Activated T-helper 2 cell treated with anti-CD3 and anti-CD28 coated beads, Interferon-gamma antibody, Interleukin-2, Interleukin-4, amounts not matched to agents 10 μg/mL and 5 μg/mL and 100 μg/mL, durations not matched to agents 14 hours and 24 hours and 36 hours (primary cell): ENCODE measurements at places on chromosomes 4 and X. TPM values are rescaled to one million over a fixed set of nuclear protein-coding genes. Genes with fewer than 3 reads are reported as not detected.

GRCh38 chr4:89263265-89263664 lies 44.3 kb downstream of the GPRIN3 start:
- no peak overlapping the region for H3K4me3 ChIP-seq
- peaks cover 49% of the 10 kb centered on the region for H3K4me1 ChIP-seq

Gene MTMR8
- total RNA-seq: 4.3 and 4.4 TPM in 2 replicates

DNA sequence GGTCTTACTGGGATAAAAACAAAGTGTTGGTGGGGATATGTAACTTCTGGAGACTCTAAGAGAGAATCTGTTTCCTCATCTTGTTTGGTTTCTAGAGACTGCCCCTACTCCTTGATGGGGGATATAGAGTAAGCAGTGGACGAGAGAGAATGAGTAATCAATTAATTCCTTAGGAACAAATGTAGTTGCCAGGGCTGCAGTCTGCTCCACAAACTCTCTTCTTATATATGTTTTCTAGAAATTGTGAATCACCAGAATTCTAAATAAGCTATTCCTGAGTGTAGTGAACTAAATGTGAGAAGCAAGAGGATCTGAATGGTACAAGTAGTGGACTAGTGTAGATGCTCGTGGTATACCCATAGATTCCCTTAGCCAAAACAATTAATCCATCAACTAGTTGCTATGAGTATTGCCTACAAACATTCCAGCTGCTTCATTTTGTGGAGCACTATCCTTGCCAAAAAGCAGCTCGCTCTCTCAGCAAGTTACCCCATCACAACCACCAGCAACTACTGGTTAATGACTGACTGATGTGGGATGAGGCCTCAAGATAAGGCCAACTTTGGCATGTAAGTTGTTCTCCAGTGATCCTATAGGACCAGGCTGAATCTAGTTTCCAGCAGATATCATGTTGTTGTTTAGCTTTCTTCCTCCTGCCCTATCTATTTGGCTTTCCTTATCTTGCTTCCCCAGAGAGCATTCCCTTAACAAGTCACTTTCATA lies 273.0 kb downstream of the SLC7A11 start:
- no peaks in the 10 kb centered on the region for H3K4me1 ChIP-seq
- no peak overlapping the region for H3K27ac ChIP-seq
- H3K27me3 ChIP-seq: no peaks in the 10 kb centered on the region

Gene RHOH
- total RNA-seq: 108 and 120 TPM in 2 replicates

GRCh38 chr4:93897559-93897958 lies 69.0 kb downstream of the ATOH1 start:
- H3K27me3 ChIP-seq: no peaks in the 10 kb centered on the region
- no peak overlapping the region for H3K27ac ChIP-seq
- no peak for DNase-seq
- no peak overlapping the region for H3K4me3 ChIP-seq

Gene PRR32
- total RNA-seq: not detected in 2 replicates

Gene DAPP1
- total RNA-seq: 21.4 and 23.6 TPM in 2 replicates

- H3K27ac ChIP-seq: no peak overlapping the region
- H3K27me3 ChIP-seq: no peaks in the 10 kb centered on the region
- no peaks in the 10 kb centered on the region for H3K4me1 ChIP-seq
- no peaks in the 10 kb centered on the region for H3K36me3 ChIP-seq
- no peak for DNase-seq
These were observed 589.5 kb downstream of the CENPC start for GRCh38 chr4:66955784-66956183.

- no peak overlapping the region for H3K4me3 ChIP-seq
- H3K27ac ChIP-seq: no peak overlapping the region
- no peak for DNase-seq
- H3K27me3 ChIP-seq: no peaks in the 10 kb centered on the region
- H3K36me3 ChIP-seq: no peaks in the 10 kb centered on the region
These were observed 353.5 kb upstream of the CXorf51B start for GRCh38 chrX:146456058-146456457.

DNA sequence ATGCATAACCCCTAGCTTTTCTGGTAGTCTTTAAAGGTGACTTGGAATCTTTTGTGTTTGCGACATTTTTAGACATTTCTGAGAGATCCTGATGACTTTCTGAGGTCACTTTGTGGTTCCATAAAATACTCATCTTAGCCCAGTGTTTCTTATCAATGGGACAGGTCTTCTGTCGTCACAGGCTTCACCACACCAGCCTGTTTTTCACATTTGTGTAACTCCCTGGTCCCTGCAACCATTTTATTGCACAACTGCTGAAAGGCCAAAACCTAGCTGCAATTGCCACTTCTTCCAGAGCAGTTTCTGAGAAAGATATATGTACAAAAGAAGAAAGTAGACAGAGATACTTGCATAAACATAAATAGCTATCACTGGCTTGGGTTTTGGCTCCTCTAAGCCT lies 120.9 kb downstream of the IL15 start:
- H3K36me3 ChIP-seq: no peaks in the 10 kb centered on the region
- no peak overlapping the region for H3K27ac ChIP-seq
- H3K4me1 ChIP-seq: no peaks in the 10 kb centered on the region
- H3K4me3 ChIP-seq: no peak overlapping the region

DNA sequence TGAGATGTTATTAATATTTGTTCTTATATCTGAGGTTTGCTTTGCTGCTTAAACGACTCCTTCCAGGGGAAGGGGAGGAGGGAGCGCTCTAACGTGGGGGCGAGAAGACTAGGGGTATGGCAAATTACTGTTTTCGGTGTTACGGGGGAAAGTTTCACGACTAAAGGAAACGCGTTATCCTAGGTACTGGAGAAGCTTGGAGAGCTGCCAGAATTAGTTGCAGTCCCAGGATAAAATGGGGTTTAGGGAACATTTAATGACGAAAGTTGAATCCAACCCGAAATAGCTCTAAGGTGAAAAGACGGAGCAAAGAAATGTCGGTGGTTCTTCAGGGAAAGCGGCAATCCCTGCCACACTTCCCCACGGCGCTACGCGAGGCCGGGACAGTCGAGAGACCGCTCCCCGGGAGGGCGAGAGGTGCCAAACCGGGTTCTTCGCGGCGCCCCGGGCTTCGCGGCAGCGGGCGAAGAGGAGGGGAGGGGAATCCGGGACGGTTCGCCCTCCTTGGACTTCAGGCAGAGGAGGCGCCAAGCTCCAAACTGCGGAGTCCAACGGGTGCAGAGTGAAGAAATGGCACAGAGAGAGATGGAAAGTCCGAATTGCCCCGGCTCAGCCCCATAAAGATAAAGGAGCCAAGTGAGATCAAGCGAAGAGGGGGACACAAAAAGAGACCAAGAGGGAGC lies 724 bp downstream of the THOC2 start:
- DNase-seq: peak; percentile 9
- H3K4me3 ChIP-seq: peak overlapping the region; percentile 96
- H3K27me3 ChIP-seq: no peaks in the 10 kb centered on the region

Gene THOC2
- total RNA-seq: 101 and 107 TPM in 2 replicates

DNA sequence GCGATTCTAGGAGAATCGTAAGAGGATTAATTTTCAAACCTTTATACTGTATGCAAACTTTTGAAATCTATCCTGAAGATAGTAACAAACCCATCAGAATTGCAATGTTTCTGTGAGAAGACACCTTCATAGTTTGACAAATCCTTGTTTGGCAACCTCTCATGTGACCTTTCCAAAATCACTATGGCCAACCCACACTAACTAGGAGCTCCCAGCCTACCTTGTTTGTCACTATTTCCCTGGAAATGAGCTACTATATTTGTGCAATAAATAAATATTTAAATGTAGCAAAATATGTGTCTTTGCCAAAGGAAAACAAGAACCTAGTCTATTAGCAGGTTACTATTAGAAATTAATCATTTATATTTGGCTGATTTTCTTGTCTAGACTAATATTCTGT lies 173.7 kb downstream of the PPP1R2C start:
- no peaks in the 10 kb centered on the region for H3K36me3 ChIP-seq
- H3K4me1 ChIP-seq: no peaks in the 10 kb centered on the region
- no peak for DNase-seq
- no peak overlapping the region for H3K27ac ChIP-seq
- H3K27me3 ChIP-seq: no peaks in the 10 kb centered on the region

Gene CXCL1
- total RNA-seq: not detected in 2 replicates

- peak; percentile 9 for DNase-seq
- peaks cover 27% of the 10 kb centered on the region for H3K4me1 ChIP-seq
- H3K27me3 ChIP-seq: no peaks in the 10 kb centered on the region
- H3K4me3 ChIP-seq: no peak overlapping the region
- H3K36me3 ChIP-seq: no peaks in the 10 kb centered on the region
These were observed 130.4 kb upstream of the RADX start for GRCh38 chrX:106481341-106481740.

GRCh38 chrX:76183289-76184049 lies 10.6 kb downstream of the PBDC1 start:
- no peak overlapping the region for H3K4me3 ChIP-seq
- no peaks in the 10 kb centered on the region for H3K27me3 ChIP-seq
- H3K4me1 ChIP-seq: peaks cover 20% of the 10 kb centered on the region
- H3K27ac ChIP-seq: no peak overlapping the region

DNA sequence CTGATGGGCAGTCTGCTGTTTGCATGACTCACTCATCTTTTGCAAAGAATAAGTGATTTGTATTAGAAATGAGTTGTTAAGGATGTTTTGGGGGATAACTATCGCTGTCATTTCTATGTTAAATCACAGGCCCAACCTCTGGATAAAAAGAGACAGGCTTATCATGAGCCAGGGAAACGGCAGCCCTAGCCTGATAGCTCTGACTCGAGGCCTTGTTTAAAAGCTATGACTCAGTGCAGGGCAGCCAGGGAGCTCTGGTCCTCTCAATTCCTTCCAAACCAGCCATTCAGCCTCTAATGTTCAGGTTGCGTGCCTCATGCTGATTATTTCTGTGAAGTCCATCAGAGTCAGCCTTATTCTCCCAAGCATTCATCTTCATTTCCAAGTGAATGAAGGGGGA lies 305.9 kb upstream of the HAND2 start:
- DNase-seq: no peak
- H3K4me3 ChIP-seq: no peak overlapping the region
- H3K27me3 ChIP-seq: no peaks in the 10 kb centered on the region
- no peak overlapping the region for H3K27ac ChIP-seq
- no peaks in the 10 kb centered on the region for H3K36me3 ChIP-seq

DNA sequence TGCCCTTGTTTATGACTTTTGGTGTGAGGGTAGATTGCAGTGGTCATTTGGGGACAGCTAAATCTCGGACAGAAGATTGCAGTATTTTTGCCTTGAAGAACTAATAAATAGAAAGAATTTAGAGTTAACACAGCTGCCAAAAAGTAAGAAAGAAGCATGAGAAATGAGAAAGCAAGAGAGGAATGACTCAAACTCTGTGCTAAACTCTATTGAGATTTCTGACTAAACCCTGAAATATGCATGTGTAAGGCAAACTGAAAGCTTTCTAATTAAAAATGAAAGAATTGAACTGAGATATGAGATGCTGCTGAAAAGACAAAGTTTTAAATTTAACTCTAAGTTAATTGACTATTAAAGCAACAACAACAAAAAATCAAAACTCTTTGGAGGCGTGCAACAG lies 791.3 kb downstream of the RAB28 start:
- no peaks in the 10 kb centered on the region for H3K4me1 ChIP-seq
- H3K36me3 ChIP-seq: no peaks in the 10 kb centered on the region
- no peaks in the 10 kb centered on the region for H3K27me3 ChIP-seq
- DNase-seq: no peak
- no peak overlapping the region for H3K27ac ChIP-seq

Gene HERC3
- total RNA-seq: 18.9 and 22.1 TPM in 2 replicates

- H3K27me3 ChIP-seq: no peaks in the 10 kb centered on the region
- H3K27ac ChIP-seq: peak within 1 kb of the TSS; percentile 83
- H3K4me3 ChIP-seq: peak within 1 kb of the TSS; percentile 35
These were observed at the start of gene DTHD1 for GRCh38 chr4:36281384-36282106. DTHD1 (plus strand) TSS chr4:36281616; CDS start chr4:36281759, 143 bp downstream.

GRCh38 chr4:7910952-7911578 lies 28.6 kb downstream of the AFAP1 start:
- no peaks in the 10 kb centered on the region for H3K36me3 ChIP-seq
- H3K27me3 ChIP-seq: no peaks in the 10 kb centered on the region
- DNase-seq: no peak

DNA sequence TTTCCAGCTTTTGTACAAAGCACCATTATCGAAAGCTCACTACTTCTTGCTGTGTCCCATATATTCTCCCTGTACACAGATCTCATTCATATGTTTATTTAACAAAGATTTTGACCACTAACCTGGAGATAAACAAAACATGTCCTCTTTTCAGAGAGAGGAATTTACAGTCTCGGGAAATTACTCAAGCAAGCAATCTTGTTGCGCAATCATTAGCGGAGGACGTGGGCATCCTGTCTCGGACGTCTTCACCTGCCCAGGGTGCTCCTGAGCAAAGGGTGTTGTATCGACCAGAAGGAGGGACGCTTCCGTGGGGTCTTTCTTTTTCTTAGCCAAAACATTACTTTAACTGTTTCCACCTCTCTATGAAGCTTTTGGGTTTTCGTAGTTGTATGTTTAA lies 66.5 kb upstream of the CLCN4 start:
- peaks cover 35% of the 10 kb centered on the region for H3K36me3 ChIP-seq
- DNase-seq: no peak
- no peak overlapping the region for H3K4me3 ChIP-seq
- H3K27ac ChIP-seq: no peak overlapping the region
- H3K27me3 ChIP-seq: no peaks in the 10 kb centered on the region
